GM23248 (cell line): ENCODE measurements at places on chromosomes 12 and 14.

DNA sequence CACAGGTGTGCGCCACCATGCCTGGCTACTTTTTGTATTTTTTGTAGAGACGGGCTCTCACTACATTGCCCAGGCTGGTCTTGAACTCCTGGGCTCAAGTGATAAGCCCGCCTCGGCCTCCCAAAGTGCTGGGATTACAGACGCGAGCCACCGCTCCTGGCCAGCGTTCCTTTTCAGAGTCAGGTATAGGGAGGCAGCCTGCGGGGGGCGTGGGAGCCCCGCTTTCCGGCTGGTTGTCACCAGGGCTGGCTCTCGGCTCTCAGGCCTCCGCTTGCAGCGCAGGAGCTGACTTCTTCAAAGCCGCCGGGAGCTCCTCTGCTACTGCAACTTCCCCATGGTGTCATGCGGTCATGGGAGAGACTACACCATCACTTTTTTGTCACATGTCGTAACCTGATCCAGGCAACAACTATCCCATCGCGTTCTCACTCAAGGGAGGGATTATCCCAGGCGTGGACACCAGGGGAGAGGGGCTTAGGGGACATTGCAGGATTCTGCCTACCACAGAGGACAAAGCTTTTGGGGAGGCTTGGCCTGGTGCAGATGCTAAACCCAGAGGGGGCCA is 129.4 kb downstream of the SCARB1 start:
- DNase-seq: no peak

- peak; percentile 89 for DNase-seq
Observed at GRCh38 chr12:2284857-2285256, 232.1 kb downstream of the CACNA1C start.

- no peak for DNase-seq
Observed at GRCh38 chr12:7016958-7017571, 1.2 kb downstream of the LPCAT3 start.

DNA sequence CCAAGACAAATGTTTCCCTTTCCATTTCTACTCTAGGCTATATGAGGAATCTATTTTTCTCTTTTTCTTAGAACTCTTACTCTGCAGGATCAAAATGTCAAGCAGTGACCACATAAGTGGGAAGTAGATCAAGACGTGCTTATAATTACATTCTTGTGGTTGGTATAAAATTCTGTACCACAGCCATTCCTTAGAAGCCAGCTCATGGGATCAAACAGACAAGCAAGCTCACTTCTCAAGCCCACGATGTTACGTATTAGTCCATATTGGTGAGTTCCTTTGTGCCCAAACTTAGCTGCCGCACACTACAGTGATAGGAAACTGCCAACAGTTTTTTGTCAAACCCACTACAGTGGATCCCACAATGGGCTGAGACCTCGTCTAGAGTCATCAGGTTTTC is 53.4 kb downstream of the IFNG start:
- peak; percentile 33 for DNase-seq

DNA sequence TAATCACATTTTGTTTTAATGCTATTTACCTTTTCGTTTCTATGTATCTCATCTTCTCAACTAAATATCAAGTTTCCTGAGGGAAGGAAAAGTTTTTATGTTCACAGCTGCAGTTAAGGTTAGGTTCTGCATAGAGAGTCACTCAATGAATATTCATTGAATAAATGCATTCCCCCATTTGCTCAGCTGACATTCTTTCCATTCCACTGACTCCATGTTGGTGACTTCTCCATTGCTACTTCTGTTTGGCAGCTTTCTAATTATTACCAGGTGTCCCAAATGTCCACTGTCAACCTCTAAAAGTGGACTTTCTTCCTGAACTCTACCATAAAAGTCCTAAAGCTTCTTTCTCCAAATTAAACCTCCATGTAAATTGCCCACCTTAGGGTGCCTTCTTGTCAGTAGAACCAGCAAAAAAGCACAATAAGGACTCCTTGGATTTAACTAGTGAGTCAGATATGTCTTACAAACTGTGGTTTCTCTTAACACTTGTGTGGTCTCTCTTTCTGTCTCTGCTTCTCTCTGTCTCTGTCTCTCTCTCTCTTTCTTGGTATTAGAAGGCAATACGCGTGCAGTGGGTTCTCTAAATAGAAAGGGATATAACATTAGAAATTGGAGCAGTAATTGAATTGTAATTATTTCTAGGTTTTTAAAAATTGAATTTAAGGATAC is 85.9 kb downstream of the TMEM117 start:
- peak; percentile 60 for DNase-seq

GRCh38 chr12:124387528-124387911 is 92.6 kb downstream of the RFLNA start:
- DNase-seq: peak; percentile 46

GRCh38 chr14:74476607-74477006 is 16.5 kb downstream of the NPC2 start:
- no peak for DNase-seq

DNA sequence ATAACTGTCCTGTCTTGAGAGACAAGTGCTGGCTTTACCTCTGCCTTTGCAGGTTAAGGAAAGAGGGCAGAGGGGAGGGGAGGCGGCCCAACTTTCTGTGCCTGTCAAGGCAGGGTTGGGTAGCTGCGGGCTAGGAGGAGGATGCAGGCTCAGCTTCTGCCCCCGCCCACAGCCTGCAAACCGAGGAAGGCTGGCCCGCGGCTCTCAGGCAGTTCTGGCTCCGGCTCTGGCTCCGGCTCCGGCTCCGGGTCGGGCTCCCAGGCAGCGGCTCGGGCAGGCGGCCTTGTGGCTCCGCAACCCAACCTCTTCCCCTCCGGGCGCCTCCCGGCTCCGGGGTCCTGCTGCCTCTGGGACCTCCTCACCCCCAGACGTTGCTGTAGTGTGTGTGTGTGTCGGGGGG is 92.9 kb downstream of the TMEM30B start:
- peak; percentile 73 for DNase-seq
